ENCODE measurements at places on chromosomes 6 and 20.

DNA sequence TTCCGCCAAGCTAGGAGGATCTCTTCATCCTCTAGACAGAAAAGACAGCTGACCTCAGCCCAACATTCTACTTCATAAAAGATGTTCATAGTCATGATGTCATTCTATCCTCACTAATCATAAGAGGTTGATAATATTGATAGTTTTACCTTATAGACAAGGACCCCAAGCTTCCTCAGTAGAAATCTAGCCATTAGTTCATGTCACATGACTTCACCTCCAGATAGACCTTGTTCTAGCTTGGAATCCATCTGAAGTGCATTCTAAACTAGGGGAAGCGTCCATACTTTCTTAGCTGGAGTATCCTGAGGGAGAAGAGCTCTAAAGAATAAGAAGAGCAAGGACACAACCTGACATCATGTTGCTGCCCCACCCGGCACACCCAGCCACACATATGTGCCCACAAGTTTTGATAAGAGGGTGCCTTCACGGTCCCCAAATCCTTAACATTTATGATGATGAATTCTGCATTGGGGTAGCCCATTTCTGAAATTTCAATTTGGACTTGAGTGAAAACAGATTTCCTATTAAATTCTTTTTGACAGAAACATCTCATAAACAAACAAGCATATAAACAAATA lies 292.5 kb upstream of the STXBP5 start:
- no peak for DNase-seq

DNA sequence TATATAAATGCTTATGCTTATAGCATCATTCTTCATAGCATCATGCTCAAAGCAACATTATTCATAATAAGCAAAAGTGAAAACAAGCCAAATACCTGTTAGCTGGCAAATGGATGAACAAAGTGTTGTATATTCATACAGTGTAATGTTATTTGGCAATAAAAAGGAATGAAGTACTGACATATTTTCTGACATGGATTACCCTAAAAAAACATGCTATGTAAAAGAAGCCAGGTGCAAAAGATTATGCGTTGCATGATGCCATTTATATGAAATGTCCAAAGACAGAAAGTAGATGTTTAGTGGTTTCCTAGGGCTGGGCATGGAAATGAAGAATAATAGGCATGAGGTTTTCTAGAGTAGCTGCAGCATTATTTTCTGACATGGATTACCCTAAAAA lies 77.1 kb downstream of the GFRA4 start:
- DNase-seq = no peak

- no peak for DNase-seq
Observed at GRCh38 chr20:62597416-62598115, 44.7 kb upstream of the SLCO4A1 start.

- no peak for DNase-seq
Observed at GRCh38 chr20:24382331-24382730, 87.1 kb upstream of the SYNDIG1 start.

DNA sequence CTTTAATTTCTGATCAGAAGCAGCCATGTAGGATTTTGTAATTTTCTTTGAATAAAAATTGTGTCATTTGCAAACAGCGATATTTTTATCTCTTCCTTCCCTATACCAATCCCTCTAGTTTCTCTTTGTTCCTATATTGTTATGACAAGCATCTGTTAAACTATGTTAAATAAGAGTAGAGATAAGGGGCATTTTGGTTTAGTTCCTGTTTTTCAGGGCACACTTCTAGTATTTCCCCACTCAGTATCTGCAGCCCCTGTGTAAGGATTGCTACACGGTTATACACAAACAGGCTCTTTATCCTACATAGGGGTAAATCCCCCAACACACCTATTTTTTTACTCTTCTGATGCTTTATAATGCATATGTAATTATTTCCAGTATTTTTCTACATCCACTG lies 42.1 kb downstream of the TRERF1 start:
- no peak for DNase-seq

DNA sequence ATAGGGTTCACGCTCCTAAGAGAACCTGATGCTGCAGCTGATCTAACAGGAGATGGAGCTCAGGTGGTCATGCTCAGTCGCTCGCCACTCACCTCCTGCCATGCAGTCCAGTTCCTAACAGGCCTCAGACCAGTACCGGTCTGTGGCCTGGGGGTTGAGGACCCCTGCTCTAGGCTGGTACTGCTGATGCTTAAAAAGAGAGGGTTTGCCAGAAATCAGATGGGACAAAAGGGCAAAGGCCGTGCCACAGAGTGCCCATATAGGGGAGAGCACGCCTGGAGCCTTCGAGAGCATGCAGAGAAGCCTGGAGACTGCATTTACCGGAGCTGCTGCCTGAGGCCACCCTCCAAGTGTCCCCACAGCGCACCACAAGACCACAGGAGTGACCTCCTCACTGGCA lies 75.5 kb downstream of the PTPN1 start:
- no peak for DNase-seq

GRCh38 chr6:127092466-127092865 lies 26.0 kb upstream of the RSPO3 start:
- DNase-seq = no peak

GRCh38 chr6:106025655-106026054 lies 60.5 kb upstream of the PRDM1 start:
- no peak for DNase-seq

DNA sequence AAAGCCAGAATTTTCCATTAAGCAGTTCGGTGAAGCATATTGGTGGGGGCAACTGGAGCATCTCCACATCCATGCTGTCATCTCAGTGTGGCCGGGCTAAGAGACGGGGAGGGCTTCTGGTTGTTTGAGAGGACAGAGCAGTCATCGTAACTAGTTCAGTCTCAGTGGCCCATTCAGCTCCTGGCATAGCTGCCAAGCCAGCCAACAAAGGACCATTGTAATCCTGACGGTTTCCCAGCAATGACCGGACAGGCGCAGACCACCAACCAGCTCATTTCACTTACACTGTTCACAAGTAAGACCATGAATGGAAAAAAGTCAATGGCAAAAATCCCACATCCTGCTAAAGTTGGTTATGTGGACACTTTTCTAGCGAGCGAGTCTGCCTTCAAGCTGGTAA lies 14.9 kb upstream of the HDDC2 start:
- DNase-seq = no peak

DNA sequence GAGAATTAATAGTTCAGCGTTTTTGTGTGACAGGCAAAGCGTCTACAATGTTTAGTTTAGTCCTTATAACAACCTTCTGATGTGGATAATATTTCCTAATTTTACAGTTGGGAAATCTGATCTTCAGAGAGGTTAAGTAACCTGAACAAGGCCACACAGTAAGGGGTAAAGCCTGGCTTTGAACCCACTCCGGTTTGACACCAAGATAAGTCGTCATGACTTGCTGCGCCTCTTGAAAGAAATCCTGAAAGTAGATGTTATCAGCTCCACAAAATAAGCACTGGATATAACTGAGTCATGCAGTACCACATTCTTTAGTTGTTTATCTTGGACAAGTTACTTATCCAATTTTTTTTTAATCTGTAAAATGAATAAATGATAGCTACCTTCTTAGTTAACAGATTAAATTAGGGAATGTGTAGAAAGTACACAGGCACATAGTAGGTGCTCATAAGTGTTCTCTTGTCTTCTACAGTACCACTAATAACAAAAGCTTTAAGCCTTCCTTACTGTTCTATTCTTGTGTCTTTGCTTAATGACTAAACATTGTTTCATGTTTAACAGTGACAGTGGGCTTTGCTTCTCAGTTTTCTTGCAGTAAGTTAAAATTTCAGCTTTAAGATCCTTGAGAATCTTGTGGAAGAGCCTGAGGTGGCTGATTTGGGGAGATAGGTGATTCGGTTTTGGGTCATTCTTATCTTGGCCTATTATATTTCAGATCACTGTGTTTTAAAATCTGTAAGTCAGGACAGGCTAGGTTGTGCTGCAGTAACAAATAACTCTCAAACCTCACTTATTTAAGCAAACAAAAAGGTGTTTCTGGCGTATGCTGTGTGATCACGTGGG lies 2.1 kb downstream of the HIVEP1 start:
- DNase-seq = no peak

GRCh38 chr6:167663316-167663715 lies 163.4 kb upstream of the AFDN start:
- no peak for DNase-seq

DNA sequence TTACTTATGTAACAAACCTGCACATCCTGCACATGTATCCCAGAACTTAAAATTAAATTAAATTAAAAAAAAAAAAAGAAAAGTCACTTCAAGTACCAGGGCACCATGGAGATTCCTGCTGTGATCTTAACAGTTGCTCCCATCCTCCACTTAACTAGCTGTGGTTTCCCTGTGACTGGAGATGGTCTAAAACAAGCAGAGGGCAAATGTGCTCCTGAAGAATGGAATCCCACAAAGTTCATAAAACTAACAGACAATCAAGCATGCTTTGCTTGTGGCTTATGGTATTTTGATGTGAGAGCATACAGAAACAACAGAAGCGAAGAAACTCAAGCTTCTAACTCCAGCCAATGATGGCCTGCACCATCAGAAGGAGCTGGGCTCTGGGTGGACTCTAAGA lies 153.6 kb upstream of the KCNK16 start:
- no peak for DNase-seq

- no peak for DNase-seq
Observed at GRCh38 chr6:53544217-53544469, 758 bp downstream of the GCLC start.

- DNase-seq = no peak
Observed at GRCh38 chr20:32505723-32506473, 79.2 kb downstream of the NOL4L start.

- no peak for DNase-seq
Observed at GRCh38 chr6:57116776-57117175, 26.8 kb downstream of the ZNF451 start.

DNA sequence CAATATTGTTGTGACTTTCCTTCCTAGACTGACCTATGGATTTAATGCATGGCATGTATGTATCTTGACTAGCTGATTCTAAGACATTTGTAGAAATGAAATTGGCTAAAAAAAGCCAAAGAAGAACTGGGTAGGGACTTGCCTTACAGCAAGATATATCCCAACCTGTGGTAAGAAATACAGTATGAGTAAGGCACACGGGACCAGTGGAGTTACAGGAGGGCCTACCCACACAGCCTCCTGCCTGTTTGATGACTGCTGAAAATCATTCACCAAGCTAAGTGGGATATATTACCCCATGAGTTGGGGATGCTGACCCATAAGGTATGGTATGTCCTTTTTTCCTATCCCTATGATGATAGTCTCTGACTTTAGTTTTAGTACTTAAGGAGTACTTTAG lies 112.2 kb downstream of the INSM1 start:
- DNase-seq = no peak

- DNase-seq = no peak
Observed at GRCh38 chr20:55266361-55266760, 739.0 kb downstream of the CBLN4 start.

DNA sequence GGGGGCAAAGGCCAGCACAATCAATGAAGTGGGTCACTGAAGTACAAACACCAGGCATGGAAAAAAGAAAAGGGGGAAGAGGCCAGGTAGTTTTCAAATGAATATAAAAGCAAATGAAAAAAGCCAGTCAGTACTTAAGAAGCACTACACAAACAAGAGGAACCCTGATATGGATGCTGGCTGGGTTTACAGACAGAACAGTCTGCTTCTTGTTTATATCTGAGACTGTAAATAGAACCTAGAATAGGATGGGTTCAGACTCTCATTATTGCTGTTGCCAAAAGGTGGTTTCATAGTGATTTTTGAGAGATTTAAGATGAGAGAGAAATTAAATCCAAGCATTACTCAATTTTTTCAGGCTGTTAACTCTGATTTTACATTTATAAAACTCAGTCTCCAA lies 24.1 kb downstream of the USP45 start:
- DNase-seq = no peak

GRCh38 chr6:156940221-156940620 lies 163.0 kb downstream of the ARID1B start:
- DNase-seq = no peak

GRCh38 chr6:131877999-131878789 lies 70.4 kb downstream of the ENPP1 start:
- DNase-seq = no peak

- DNase-seq = no peak
Observed at GRCh38 chr20:45836841-45837240, 3.2 kb downstream of the SNX21 start.

GRCh38 chr20:57965441-57965840 lies 255.6 kb upstream of the PMEPA1 start:
- no peak for DNase-seq

DNA sequence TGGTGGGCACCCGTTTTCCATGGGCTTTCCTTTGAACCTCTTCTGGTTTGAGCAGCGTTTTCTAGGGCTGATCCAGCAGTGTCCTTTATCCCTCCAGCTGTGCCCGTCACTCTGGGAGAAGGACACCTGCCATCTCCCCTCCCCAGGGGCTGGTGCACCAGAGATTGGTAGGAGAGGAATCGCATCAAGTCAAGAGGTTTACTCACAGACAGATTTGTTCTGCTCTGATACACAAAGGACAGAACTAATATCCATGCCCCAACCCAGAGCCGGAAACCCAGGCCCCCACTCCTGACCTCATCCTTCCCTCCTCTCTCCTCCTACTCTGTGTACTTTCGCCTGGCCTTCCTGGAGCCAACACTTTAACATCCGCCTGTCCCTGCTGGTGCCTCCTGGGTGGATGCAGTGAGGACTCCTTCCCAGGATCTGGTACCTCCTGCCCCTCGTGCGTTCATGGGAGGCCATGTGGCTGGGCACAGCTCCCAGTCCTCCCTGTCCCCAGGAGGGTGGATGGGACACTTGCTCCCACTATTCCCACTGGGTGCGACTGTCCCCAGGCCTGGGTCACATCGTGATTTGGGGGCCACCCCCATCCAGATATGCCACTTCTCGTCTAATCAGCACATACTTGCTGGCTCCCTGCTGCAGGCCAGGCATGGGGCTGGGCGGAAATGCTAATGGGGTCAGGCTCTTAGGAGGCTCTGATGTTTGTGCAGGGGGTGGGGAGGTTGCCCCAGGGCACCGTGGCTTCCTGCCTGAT lies 286.3 kb downstream of the CDH4 start:
- DNase-seq = no peak

DNA sequence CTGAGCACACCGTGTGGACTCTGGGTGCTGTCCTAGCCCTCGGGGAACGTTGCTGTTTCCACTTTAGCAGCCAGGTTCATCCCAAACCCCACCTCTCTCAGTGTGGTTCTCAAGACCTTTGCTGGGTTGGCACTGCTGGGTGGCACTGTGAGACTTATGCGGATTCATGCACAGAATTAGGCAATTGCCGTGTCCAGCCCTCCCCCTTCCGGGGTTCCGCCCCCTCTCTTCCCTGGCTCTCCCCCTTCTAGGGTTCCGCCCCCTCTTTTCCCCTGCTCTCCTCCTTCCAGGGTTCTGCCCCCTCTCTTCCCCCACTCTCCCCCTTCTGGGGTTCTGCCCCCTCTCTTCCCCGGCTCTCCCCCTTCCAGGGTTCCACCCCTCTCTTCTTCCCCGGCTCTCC lies 39.8 kb upstream of the SLCO4A1 start:
- no peak for DNase-seq

Data from stimulated activated CD8-positive, alpha-beta memory T cell treated with anti-CD3 and anti-CD28 coated beads, Interleukin-15, amount 100 ng/mL, for 4 hours (primary cell).